ENCODE measurements at places on chromosomes 5 and 9.

- DNase-seq: no peak
These were observed 68.5 kb downstream of the ZNF462 start for GRCh38 chr9:106931466-106931865.

GRCh38 chr9:88658311-88658822 lies 123.4 kb downstream of the NXNL2 start:
- DNase-seq: no peak

- no peak for DNase-seq
These were observed 82.2 kb upstream of the APC start for GRCh38 chr5:112655513-112655912.

DNA sequence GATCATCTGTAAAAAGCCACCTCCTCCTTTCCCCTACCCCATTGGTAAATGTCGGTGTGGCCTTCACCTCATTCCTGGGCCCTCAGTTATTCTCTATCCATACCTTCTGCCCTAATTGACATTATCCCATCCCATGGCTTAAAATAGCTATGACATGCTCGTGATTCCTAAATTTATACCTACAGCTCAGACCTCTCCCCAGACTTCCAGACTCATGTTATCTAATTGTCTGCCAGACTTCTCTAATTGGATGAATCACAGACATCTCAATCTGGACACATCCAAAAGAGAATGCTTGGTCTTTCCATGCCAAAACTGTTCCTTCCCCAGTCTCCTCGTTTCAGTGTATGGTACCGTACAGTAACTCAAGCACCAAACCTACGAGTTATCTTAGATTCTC lies 113.0 kb upstream of the GPR151 start:
- no peak for DNase-seq

- no peak for DNase-seq
These were observed 40.7 kb downstream of the WNK2 start for GRCh38 chr9:93224591-93224990.

DNA sequence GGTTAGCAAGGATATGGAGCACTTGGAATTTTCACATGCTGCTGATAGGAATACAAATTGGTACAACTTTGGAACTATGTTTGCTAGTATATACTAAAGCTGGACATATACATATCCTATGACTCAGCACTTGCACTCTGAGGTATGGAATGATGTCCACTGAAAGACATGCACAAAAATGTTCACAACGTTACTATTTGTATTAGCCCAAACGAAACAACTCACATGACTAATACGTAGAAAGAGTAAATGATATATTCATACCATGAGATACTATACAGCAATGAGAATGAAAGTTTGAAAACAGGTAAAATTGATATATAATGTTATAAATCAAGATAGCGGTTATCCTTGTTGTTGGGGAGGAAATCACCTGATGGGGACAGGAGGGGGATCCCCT lies 45.5 kb upstream of the CDC42SE2 start:
- DNase-seq: no peak

DNA sequence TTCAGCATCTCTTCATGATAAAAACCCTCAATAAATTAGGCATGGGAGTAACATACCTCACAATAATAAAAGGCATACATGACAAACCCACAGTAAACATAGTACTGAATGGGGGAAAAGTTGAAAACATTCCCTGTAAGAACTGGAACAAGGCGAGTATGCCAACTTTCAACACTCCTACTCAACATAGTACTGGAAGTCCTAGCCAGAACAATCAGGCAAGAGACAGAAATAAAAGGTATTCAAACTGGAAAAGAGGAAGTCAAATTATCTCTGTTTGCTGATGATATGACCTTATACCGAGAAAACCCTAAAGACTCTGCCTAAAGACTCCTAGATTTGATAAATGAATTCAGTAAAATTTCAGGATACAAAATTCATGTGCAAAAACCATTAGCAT lies 167.6 kb downstream of the TMEM38B start:
- no peak for DNase-seq

GRCh38 chr9:13750061-13750460 lies 470.6 kb upstream of the MPDZ start:
- DNase-seq: no peak

- no peak for DNase-seq
These were observed 35.7 kb upstream of the CDH18 start for GRCh38 chr5:20023686-20024180.

GRCh38 chr5:160486573-160486972 lies 64.9 kb downstream of the PTTG1 start:
- no peak for DNase-seq

GRCh38 chr9:14277761-14278160 lies 36.2 kb downstream of the NFIB start:
- DNase-seq: no peak

DNA sequence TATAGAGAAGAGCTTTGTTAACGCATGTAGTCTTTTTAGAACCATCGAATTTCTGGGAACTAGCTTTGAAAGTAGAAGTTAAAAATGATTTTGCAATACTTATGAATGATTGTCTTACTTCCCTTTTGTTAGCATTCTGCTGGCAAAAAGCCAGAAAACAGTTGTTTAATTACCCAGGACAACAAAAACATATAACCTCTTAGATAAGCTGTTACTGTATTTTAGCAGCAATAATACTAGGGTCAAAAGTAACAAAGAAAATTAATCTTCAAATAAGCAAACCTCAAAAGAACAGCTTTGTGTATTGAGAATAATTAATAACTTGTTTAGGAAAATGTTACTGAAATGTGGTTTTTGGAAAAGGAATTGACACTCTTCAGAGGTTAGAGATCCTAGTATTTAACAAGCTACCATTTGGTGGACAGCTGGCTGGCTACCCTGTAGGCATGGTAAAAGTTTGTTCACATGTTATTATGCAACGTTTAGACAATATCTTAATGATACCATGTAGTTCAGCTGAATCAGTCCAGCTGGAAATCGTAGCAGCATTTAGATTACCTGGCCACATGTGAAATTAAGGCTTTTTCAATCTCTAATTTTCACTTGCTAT lies 3.8 kb downstream of the FGF10 start:
- DNase-seq: no peak

DNA sequence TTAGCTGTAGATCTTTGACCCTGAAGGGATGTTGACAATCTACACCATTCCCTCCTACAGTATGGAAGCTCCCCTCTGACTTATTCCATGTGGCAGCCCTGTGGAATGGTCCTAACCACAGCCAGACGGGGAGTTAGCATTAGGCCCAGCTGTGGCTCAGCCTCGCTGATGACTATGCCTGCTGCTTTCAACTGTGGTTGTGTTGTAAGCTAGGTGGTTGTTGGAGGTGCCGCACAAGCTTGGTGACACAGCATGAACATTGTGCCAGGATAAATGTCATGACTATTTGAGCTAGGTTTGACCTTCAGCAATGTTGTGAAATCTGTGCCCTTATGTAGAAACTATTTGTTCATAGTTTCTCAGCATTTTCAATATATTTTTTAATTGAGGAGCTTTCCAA lies 40.6 kb downstream of the SGCD start:
- DNase-seq: no peak

- DNase-seq: no peak
These were observed 23.2 kb downstream of the TPPP start for GRCh38 chr5:669842-670395.

- DNase-seq: no peak
These were observed 21.7 kb upstream of the C5orf47 start for GRCh38 chr5:173967241-173967640.

DNA sequence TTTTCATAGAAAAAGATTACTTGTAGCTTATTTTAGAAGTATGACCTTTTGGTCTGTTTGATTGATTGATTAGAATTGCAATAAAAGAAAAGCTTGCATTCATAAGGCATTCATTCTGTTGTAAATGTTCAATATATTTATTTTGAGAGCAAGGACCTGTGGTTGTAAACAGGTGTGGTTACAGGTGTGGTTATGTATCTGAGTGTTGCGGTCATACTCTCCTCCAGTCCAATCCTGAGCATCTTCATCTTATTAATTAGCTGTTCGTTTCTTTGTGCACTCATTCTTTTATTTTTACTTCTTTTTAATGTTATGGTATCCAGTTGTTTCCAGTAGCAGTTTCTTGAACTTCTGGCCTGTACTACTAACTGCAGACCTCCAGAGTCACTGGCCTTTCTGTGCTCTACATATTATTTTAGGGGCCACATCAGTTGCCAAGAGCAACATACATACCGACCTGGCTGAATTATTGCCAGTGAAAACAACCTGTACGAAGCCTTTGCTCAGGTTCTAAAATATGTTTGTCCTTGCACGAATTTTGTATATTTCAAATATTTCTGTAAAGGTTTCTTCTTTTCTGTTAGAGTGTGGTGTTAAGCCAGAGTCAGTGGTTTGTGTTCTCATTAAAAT lies 128.7 kb downstream of the CDC42SE2 start:
- DNase-seq: no peak

GRCh38 chr9:95204710-95205109 lies 112.8 kb downstream of the FANCC start:
- DNase-seq: no peak

DNA sequence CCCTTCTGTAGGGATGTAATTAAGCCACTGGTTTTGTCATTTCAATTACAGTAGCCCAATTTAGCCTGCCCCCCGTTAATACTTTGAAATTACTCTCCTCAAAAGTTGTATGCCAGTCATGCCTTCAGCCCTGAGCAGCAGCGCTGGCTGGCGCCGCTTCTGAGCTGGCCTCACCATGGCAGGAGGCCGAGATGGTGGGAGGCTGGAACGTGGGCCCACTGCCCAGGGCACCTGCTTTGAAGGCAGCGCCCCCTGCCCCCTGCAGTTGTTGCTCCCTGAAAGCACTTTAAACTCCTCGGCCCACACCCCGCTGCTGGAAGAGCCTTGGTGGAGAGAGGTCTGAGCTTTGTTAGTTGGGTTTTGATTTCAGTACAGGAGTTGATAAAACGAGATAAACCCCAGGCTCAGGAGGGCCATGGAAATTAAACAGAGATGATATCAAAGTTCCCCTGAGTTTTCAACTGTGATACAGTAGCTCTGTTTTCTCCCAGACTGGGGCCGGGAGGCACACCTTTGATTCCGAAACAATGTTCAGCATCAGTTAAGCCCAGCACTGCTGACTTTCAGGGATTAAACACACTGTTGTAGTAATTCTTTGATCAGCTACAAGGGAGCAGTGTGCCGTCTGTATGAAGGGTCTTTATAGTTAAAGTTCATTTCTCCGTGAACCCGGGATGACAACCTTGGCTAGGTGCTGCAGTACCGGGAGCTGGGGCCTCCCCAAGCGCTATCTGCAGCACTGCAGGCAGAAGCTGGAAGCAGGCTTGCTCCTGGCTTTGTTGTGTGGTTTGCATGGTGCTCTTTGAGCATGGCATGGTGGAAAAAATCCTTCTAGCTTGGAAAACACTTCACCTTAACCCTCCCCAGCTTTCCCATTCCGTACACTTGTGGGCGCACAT lies 9.5 kb downstream of the MVB12B start:
- no peak for DNase-seq

GRCh38 chr5:60505373-60506171 lies 194.4 kb downstream of the DEPDC1B start:
- DNase-seq: no peak

DNA sequence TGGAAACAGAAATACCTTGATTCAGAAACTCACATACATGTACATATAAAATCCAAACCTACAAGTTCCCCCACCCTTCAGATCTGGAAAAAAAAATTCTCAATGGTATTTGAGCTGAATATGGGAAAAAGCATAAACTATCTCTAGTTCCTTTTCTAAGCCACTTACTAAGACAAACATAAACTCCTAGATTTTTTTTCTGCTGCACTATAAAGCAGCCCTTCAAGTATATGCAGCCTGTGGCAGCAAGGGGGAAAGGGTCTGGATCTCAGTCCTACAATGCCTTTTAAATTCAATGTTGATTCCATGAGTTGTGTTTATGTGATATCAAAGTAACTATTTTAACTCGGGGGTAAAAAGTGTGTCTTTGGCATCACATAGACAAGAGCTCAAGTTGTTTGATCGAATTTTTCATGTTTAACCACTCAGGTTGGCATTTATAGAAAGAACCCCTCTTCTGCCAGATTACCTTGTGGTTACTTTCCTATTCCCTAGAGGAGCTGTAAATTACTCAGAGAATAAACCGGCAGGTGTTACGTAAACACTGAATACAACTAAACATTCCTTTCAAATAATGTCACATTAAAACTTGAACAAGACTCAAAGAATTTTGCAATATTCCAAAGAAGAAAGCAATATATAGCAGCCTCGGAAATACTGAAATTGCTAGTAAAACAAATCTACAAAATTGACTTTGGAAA lies 91.8 kb upstream of the FER start:
- no peak for DNase-seq

GRCh38 chr9:137021979-137022661 lies 5.9 kb downstream of the ABCA2 start:
- peak; percentile 46 for DNase-seq

GRCh38 chr9:131284856-131285255 lies 4.7 kb upstream of the PLPP7 start:
- DNase-seq: no peak

DNA sequence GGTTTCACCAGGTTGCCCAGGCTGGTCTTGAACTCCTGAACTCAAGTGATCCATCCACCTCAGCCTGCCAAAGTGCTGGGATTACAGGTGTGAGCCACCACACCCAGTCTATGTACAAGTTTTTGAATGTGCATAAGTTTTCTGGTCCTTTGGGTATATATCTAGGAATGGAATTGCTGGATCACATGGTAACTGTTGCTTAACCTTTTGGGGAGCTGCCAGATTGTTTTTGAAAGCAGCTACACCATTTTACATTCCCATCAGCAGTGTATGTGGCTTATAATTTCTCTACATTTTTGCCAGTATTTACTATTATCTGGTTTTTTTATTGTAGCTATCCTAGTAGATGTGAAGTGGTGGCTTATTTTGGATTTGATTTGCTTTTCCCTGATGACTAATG lies 8.9 kb upstream of the LNPEP start:
- no peak for DNase-seq

DNA sequence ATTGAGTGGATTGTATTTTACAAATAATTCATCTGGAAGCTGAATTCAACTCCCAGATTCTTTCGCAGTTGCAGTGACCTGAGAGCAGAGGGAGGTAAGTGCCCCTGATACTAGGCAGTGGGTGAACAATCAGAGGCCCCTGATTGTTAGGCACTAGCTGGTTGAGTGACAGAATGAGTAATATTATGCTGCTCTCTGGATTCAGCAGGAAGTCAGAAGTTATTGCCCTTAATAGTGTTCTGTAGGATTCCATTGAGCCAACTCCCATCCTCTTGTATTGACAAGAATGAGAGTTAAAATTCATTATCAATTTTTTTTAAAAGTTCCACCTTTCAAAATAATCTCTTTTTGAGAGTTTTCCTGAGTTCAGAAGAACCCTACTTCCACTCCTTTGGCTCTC lies 301.2 kb downstream of the DTWD2 start:
- DNase-seq: no peak

GRCh38 chr5:179211068-179211467 lies 134.2 kb downstream of the ADAMTS2 start:
- no peak for DNase-seq

GRCh38 chr5:94345257-94345656 lies 273.1 kb downstream of the KIAA0825 start:
- no peak for DNase-seq

- no peak for DNase-seq
These were observed 10.7 kb downstream of the OR1L8 start for GRCh38 chr9:122572456-122572855.

- DNase-seq: no peak
These were observed 285.8 kb upstream of the FAM174A start for GRCh38 chr5:100249211-100249883.

Data from naive thymus-derived CD8-positive, alpha-beta T cell (primary cell).